ENCODE measurements at places on chromosomes 16 and 17. TPM values are rescaled to one million over a fixed set of nuclear protein-coding genes. Genes with fewer than 3 reads are reported as not detected.

Gene C17orf107
- total RNA-seq: 1.8 TPM

Gene FA2H
- not detected for total RNA-seq

Gene KCNG4
- not detected for total RNA-seq

Gene TMEM11
- 17.7 TPM for total RNA-seq

Gene SETD1A
- total RNA-seq: 3.5 TPM

Gene KIF19
- total RNA-seq: not detected

Gene KSR1
- 10.1 TPM for total RNA-seq

Gene C17orf113
- 0.26 TPM for total RNA-seq

Gene SOX15
- 0.50 TPM for total RNA-seq

Gene LSM12
- total RNA-seq: 21.8 TPM

Gene KRTAP2-3
- total RNA-seq: not detected

Gene MT4
- total RNA-seq: not detected

Gene KRTAP4-9
- not detected for total RNA-seq

Gene SALL1
- total RNA-seq: 0.17 TPM

Gene RBBP6
- total RNA-seq: 16.8 TPM

Gene CMTM2
- not detected for total RNA-seq

Gene RMI2
- total RNA-seq: 1.8 TPM

Gene ETV4
- 0.51 TPM for total RNA-seq

Gene RNF157
- total RNA-seq: 0.51 TPM

Gene DNAH3
- total RNA-seq: not detected

Gene CES5A
- not detected for total RNA-seq

Gene ITGAD
- total RNA-seq: not detected

Gene PRR35
- total RNA-seq: not detected

Gene KRT20
- total RNA-seq: not detected

Gene HID1
- total RNA-seq: under 0.01 TPM

Gene ANKRD40CL
- total RNA-seq: not detected

Gene KCNJ18
- total RNA-seq: not detected

Gene EME1
- 0.51 TPM for total RNA-seq

Gene DEXI
- total RNA-seq: 49.9 TPM

Gene AOC3
- total RNA-seq: 0.26 TPM

Gene SSTR5
- not detected for total RNA-seq

Gene DOC2B
- not detected for total RNA-seq

Gene TOP2A
- 4.9 TPM for total RNA-seq

All from fibroblast of lung (primary cell).